Stimulated activated CD4-positive, alpha-beta T cell treated with anti-CD3 and anti-CD28 coated beads, Interleukin-4, amount 100 ng/mL, for 4 hours (primary cell): ENCODE measurements at places on chromosomes 7 and 10.
A peak's percentile ranks its signal among the peaks of the same experiment; 100 is the strongest.

DNA sequence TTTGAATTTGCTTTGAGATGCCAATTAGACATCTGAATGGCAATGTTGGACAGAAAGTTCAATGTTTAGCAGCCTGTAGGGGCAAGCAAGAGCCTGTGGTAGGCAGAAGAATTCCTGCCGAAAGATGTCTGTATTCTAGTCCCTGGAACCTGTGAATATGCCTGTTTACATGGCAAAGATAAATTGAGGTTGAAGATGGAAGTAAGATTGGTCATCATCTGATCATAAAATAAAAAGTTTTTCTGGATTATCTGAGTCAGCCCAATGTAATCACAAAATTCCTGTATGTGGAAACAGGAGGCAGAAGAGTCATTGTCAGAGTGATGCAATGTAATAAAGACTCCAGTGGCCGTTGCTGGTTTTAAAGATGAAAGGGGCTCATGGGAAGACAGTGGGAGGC lies 430.5 kb downstream of the MDFIC start:
- no peak for DNase-seq

DNA sequence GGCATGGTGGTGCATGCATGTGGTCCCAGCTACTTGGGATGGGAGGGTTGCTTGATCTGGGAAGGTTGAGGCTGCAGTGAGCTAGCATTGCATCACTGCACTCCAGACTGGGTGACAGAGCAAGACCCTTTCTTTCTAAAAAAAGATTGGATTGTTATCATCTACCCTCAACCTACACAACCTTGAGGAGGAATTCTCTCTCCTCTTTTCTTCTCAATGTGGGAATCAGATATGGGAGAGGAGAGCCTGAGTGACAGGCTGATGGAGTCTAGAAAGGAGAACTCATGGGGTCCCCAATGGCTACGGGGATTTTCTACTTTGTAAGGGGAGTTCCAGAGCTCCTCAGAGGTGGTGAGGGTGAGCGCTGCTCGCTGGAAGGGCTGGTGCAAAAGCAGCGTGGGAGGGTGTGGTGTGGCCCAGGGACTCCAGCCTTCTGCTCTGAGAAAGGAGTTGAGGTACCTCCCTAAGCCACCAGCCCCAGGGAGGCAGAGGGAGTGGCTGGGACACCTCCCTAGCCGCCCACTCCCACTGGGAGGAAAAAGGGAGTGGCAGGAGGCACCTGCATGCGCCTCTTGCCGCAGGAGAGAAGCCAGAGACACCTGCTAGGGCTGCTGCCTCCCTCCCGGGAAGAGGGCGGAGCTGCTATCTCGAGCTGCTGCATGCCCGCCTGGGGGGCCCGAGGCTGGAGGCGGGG lies 48.4 kb downstream of the GATA3 start:
- no peak for DNase-seq

DNA sequence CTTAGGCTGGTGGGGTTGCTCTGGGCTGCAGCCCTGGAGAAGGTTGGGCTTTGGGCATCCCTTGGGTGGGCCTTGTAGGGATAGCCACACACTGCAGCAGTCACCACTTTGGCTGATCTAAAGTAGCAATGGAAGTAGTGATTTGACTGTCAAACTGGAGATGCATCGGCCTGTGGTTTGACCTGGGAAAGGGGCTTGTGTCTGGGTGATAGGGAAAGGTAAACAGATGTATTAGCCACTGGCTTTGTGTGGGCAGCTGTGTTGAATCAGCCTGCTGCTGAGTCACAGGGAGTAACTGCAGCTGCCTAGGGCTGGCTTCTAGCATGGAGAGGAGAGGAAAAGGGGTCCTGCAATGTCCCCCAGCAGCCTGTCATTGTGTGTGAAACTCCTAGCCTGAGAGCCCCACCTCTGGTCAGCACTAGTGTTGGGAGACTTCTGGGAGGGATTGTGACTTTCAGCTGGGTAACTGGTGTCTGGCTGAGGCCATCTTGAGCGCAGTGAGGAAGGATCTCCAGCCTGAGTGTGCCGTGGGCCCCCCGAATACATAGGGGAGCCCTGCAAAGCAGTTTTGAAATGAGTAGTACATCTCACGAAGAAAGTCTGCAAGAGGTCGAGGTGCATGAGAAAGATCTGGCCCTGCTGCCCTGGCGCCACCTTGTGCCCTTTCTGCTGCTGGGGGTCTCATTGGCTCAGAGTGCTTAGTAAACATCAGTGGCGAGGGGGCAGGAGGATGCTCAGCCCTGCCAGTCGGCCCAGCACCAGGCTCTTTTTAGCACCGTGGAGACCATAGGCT lies 117.3 kb downstream of the FANK1 start:
- peak; percentile 5 for DNase-seq

DNA sequence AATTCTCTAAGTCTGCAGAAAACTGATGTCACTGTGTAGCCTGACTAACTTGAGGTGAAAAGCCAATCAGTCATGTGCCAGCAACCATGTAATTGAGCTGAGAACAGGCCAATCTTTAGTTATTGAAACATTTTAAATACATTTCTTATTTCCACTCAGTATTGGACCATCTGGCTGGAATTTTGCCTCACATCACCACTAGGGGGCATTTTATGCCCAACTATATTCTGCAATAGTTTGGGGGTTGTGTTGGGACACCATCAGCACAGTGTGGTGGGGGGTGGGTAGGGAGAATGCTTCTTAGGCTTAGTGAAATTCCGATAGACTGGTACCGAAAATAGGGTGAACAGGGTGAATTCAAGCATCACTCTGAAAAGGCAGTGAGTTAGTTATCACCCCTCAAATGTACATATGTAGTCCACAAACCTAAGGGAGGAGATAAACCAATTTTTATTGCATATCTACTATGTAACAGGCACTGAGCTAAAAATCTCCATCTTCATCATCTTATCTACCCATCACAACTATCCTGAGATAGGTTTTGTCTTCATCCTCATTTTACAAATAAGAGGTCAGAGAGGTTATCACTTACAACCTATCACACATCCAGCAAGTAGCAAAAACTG lies 17.8 kb downstream of the NPSR1 start:
- DNase-seq: no peak

DNA sequence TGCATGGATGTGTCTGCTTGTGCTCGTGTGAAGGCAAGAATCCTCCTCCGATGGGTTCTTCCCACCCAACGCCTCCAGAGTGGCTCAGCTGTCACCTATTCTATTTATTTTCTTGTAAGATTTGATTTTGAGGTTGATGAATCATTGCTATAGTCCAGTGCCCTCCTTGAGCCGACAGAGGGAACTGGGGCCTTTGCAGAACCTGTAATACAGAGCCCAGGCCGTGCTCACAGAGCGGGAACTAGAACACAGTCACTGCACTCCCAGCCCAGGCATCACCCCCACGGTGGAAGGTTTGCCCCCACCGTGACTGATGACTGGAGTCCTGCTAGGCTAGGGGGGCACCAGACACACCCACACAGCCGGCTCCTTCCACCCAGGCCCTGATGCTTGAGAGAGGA lies 2.0 kb downstream of the RARRES2 start:
- no peak for DNase-seq

DNA sequence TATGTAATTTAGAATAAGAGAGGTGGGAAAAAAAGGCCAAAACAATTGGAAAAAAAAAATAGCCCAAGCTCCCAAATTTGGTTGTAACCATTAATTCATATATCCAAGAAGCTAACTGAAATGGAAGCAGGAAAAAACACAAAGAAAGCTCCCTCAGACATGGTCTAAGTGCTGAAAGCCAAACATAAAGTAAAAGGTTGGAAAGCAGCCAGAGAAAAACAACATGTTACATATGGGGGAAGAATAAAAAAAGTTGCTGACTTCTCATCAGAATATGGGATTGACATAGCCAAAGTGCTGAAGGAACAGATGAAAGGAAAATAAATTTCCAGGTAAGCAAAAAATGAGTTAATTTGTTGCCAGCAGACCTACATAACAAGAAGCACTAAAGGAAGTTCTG lies 40.3 kb downstream of the PDZD8 start:
- no peak for DNase-seq

DNA sequence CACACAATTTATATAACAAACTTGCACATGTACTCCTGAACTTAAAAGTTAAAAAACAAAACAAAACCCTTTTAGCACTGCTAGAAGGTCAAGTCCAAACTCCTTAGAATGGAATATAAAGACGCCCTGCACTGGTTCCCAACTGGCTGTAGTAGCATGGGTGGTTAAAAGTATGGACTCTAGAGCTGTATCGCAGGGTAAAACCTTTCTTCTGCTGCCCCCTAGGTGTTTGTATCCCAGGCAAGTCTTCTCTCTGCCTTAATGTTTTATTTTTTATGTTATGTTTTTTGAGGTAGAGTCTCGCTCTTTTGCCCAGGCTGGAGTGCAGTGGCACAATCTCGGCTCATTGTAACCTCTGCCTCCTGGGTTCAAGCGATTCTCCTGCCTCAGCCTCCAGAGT lies 35.2 kb downstream of the LSMEM1 start:
- no peak for DNase-seq

- no peak for DNase-seq
Observed at GRCh38 chr10:110103921-110104461, 96.2 kb downstream of the ADD3 start.
